ENCODE measurements at places on chromosomes 16 and 17. TPM values are rescaled to one million over a fixed set of nuclear protein-coding genes. Genes with fewer than 3 reads are reported as not detected.

Gene FOXF1
- total RNA-seq = 6.4 TPM

Gene TBC1D3C
- total RNA-seq = not detected

Gene SPDYE4
- not detected for total RNA-seq

Gene HAS3
- total RNA-seq = 10.1 TPM

Gene CDT1
- 0.30 TPM for total RNA-seq

Gene RNU2-1
- total RNA-seq = not detected

Gene MTSS2
- 11.6 TPM for total RNA-seq

Gene GP1BA
- total RNA-seq = not detected

Gene IGF2BP1
- 28.5 TPM for total RNA-seq

Gene KRT36
- not detected for total RNA-seq

Gene FZD2
- total RNA-seq = 31.5 TPM

Gene B9D1
- total RNA-seq = 18.0 TPM

Gene VMO1
- total RNA-seq = not detected

Gene FASN
- 307 TPM for total RNA-seq

Gene UNKL
- total RNA-seq = 14.3 TPM

Gene TMEM235
- total RNA-seq = not detected

Gene KCNG4
- total RNA-seq = not detected

Gene GLG1
- 326 TPM for total RNA-seq

Gene GSPT1
- 71.6 TPM for total RNA-seq

Gene KRTAP4-8
- not detected for total RNA-seq

Gene FOXL1
- total RNA-seq = 1.8 TPM

Gene SMPD3
- not detected for total RNA-seq

Gene CDH16
- not detected for total RNA-seq

Gene SRL
- not detected for total RNA-seq

Gene FAM171A2
- 3.4 TPM for total RNA-seq

Gene OSGIN1
- total RNA-seq = 1.2 TPM

Gene TNK1
- total RNA-seq = 1.2 TPM

Gene ALDOC
- total RNA-seq = 187 TPM

Gene SLFN12L
- not detected for total RNA-seq

Gene NSRP1
- total RNA-seq = 13.4 TPM

Gene TMEM100
- total RNA-seq = 0.23 TPM

Gene PRMT7
- total RNA-seq = 57.1 TPM

Gene HAP1
- not detected for total RNA-seq

Gene CDH8
- total RNA-seq = under 0.01 TPM

Gene C17orf100
- total RNA-seq = 0.59 TPM

Gene SCN4A
- not detected for total RNA-seq

Gene SLC13A5
- total RNA-seq = not detected

Gene SAMD14
- 5.3 TPM for total RNA-seq

Gene OR1E2
- not detected for total RNA-seq

Gene PLSCR3
- 65.3 TPM for total RNA-seq

Gene CCL18
- total RNA-seq = not detected

Gene KANSL1
- total RNA-seq = 92.1 TPM

Gene CACNG5
- not detected for total RNA-seq

Gene ST6GALNAC1
- not detected for total RNA-seq

Gene CALB2
- total RNA-seq = 1.7 TPM

Gene HS3ST2
- not detected for total RNA-seq

Gene NPIPB9
- total RNA-seq = 3.6 TPM

Gene SCNN1B
- total RNA-seq = not detected

Gene PRSS21
- not detected for total RNA-seq

Gene NQO1
- 122 TPM for total RNA-seq

Gene HS3ST3B1
- 9.2 TPM for total RNA-seq

Gene OR2C1
- total RNA-seq = 0.14 TPM

Gene TEX14
- 0.05 TPM for total RNA-seq

Gene ANKRD40CL
- total RNA-seq = not detected

Gene KLHL11
- total RNA-seq = 32.6 TPM

Gene TP53TG3
- total RNA-seq = not detected
